CD4-positive, alpha-beta memory T cell (primary cell): ENCODE measurements at places on chromosomes 4 and X.

- DNase-seq: no peak
- no peaks in the 10 kb centered on the region for H3K27me3 ChIP-seq
- no peaks in the 10 kb centered on the region for H3K36me3 ChIP-seq
- H3K4me3 ChIP-seq: no peak overlapping the region
- H3K4me1 ChIP-seq: no peaks in the 10 kb centered on the region
Measured at GRCh38 chr4:91099666-91100065, 972.5 kb downstream of the CCSER1 start.

DNA sequence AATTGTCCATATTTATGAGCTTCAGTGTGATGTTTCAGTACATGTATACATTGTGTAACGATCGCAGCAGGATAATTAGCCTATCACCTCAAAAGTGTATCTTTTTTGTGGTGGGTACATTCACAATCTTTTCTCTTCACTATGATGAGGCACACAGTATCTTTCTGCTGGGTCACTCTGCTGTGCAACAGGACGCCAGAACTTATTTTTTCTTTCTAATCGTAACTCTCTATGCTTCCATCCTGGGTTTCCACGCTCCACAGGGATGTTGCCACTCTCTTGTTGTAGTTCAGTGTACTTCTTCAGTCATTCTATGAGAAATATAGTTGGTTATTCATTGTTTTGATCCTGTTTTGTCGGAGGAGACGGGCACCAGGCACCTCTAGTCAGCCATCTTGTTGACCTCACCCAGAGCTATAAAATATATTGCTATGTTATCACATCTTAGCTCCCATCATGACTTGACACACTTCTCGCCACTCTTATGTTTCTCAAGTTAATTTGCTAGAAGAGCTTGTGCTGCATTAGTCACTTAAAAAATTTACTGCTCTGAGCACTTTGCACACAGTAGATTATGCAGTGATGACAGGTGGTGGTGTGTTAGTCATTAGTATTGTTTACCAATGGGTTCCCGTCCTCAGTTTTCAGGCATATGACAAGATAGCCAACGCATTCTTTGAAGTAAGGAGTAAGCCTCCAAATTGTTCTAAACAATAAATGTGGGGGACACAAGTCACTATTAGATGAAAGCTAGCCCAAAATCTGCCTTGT is 1002.7 kb upstream of the PCDH7 start:
- no peaks in the 10 kb centered on the region for H3K36me3 ChIP-seq
- no peak overlapping the region for H3K4me3 ChIP-seq
- no peak overlapping the region for H3K27ac ChIP-seq
- DNase-seq: no peak

GRCh38 chr4:108861334-108861733 is 98.5 kb upstream of the ETNPPL start:
- H3K27ac ChIP-seq: no peak overlapping the region
- H3K27me3 ChIP-seq: no peaks in the 10 kb centered on the region
- no peak overlapping the region for H3K4me3 ChIP-seq
- no peak for DNase-seq

DNA sequence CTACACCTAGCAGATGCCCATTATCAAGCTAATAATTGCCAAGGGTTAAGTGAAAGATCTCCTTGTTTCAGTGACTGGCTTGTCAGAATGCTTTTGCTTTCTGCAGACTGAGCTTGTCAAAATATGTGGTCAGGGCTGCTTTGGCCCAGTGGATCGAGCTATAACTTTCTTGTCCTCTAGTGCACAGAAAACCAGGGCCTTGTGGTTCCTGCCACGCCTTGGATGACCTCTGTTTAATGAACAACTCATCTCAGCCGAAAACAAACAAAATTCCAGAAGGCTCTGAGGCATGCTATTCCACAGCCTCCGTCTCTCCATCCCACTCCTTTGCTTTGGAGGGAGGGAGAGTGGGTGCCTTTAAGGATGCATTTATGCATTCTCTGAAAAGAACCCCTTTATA is 11.3 kb downstream of the EVC start:
- no peak for DNase-seq
- no peak overlapping the region for H3K27ac ChIP-seq
- H3K4me3 ChIP-seq: no peak overlapping the region
- no peaks in the 10 kb centered on the region for H3K27me3 ChIP-seq
- H3K4me1 ChIP-seq: no peaks in the 10 kb centered on the region
- no peaks in the 10 kb centered on the region for H3K36me3 ChIP-seq

DNA sequence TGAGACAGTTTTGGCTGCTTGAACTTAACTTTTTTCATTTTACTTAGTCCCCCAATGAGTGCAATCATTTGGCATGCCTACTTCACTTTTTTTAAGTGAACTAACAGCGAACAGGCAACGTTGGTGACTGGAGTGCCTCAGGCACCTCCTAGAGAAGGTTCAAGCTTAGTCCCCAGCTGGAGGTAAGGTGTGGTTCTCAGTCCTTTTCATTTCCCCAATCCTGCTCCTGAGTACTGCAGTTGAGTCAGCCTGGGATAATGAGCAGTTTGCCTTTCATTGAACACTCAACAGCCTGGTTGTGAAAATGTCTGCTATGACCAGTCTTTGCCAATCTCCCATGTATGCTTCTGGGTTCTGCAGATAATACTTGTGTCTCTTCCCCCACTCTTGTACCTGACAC is 109.5 kb downstream of the CDKL5 start:
- no peaks in the 10 kb centered on the region for H3K4me1 ChIP-seq
- H3K36me3 ChIP-seq: no peaks in the 10 kb centered on the region
- H3K4me3 ChIP-seq: no peak overlapping the region
- DNase-seq: no peak
- no peak overlapping the region for H3K27ac ChIP-seq

DNA sequence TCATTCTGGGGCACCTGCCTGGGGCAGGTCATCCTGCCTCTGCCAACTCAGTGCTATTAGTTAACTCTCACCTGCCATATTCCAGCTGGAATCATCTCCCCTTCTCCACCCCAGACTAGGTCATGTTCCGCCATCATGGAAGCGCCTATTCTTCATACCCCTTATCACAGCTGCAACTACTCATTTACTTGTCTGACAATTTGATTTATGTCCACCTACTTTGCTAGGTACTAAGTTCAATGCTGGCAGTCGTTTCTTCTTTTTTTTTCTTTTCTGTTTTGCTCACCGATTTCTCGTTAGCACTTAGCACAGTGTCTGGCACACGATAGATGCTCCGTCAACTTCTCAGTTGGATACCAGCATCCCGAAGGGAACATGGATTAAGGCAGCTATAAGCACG is 1.1 kb upstream of the FMR1 start:
- no peaks in the 10 kb centered on the region for H3K36me3 ChIP-seq
- no peaks in the 10 kb centered on the region for H3K27me3 ChIP-seq
- DNase-seq: no peak
- no peak overlapping the region for H3K4me3 ChIP-seq

GRCh38 chr4:55458164-55458563 is 62.4 kb downstream of the TMEM165 start:
- no peaks in the 10 kb centered on the region for H3K4me1 ChIP-seq
- H3K36me3 ChIP-seq: no peaks in the 10 kb centered on the region
- DNase-seq: no peak
- H3K27me3 ChIP-seq: no peaks in the 10 kb centered on the region

GRCh38 chrX:7146703-7147412 is 654 bp upstream of the STS start:
- peak; percentile 24 for DNase-seq
- peak overlapping the region; percentile 65 for H3K27ac ChIP-seq
- peaks cover 16% of the 10 kb centered on the region for H3K4me1 ChIP-seq
- no peaks in the 10 kb centered on the region for H3K27me3 ChIP-seq
- no peaks in the 10 kb centered on the region for H3K36me3 ChIP-seq

- H3K4me3 ChIP-seq: no peak overlapping the region
- no peaks in the 10 kb centered on the region for H3K4me1 ChIP-seq
- H3K27ac ChIP-seq: no peak overlapping the region
- no peaks in the 10 kb centered on the region for H3K27me3 ChIP-seq
Measured at GRCh38 chrX:123188081-123188480, 4.0 kb downstream of the GRIA3 start.

- no peaks in the 10 kb centered on the region for H3K27me3 ChIP-seq
- no peaks in the 10 kb centered on the region for H3K4me1 ChIP-seq
- no peak overlapping the region for H3K4me3 ChIP-seq
- DNase-seq: no peak
- H3K36me3 ChIP-seq: no peaks in the 10 kb centered on the region
Measured at GRCh38 chr4:130859991-130860390, 1764.0 kb downstream of the C4orf33 start.

DNA sequence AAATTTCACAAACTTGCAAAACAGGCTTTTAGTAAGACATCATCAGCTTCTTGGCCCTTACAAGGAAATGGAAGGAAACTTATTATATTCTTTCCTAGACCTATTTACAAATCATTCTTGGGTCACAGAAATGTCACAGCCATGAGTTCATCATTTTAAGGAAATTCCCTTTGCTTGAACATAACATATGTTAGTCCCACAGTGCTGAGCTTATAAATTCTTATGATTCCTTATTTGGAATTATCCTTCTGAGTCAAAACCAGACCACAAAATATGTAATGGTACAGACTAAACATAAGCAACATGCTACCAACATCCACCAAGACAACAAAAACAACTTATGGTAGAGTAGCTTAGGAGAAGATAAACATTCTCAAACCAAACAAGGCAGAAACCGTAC is 236.9 kb upstream of the CTSO start:
- H3K27me3 ChIP-seq: no peaks in the 10 kb centered on the region
- DNase-seq: no peak
- no peaks in the 10 kb centered on the region for H3K4me1 ChIP-seq

GRCh38 chrX:48802089-48802904 is 430 bp downstream of the HDAC6 start:
- no peaks in the 10 kb centered on the region for H3K27me3 ChIP-seq
- peaks cover 7% of the 10 kb centered on the region for H3K36me3 ChIP-seq

DNA sequence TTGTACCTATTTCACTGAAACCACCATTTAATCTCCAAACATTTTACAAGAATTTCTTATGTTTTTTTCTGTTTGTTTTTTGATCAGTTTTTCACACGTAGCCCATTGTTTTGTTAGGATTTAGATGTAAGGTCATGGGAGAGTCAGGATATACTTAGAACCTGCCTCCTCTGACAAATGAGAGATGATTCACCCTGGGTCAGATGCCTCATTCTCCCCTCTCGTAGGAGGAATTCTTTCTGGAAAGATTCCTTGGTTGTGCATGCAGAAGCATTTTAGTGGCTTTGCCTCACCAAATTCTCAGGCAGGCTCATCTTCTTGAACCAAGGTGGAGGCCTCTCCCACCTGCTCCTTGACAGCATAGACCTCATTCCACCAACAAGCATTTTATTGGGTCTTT is 599.3 kb downstream of the SPRY1 start:
- H3K27me3 ChIP-seq: no peaks in the 10 kb centered on the region
- no peak for DNase-seq
- H3K4me1 ChIP-seq: no peaks in the 10 kb centered on the region
- no peak overlapping the region for H3K27ac ChIP-seq
- H3K36me3 ChIP-seq: no peaks in the 10 kb centered on the region

DNA sequence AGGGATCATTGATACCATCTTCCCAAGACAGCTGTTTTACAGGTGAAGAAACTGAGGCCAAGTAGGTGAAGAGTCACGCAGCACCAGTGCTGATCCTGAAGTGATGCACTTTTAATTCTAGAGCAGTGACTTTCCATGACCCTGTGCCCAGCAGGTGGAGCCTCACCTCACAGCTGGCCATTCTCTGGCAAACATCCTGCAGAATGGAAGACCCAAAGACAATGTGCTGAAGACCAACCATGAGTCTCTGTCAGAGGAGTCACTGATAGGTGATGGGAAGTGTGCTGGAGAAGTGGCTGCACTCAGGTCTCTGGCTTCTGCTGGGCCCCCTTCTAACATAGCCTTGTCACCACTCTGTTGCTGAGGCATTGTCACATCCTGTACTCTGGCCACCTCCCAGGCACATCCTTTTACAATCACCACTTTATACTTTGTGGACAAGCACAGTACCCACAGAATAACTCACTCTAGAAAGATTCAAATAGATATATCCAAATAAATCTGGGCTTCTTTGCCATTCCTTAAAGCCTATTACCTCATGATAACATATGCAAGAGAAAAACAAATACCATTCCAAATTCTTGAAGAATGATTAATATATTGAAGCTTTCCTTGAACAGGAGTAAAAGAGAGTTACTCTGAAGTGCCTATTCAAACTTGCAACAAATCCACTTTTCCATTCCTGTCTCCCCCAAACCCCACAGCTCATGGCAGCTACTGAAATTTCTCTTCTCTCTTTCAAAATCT is 64.1 kb upstream of the SCOC start:
- no peak overlapping the region for H3K27ac ChIP-seq
- no peaks in the 10 kb centered on the region for H3K36me3 ChIP-seq
- no peak for DNase-seq
- no peak overlapping the region for H3K4me3 ChIP-seq
- H3K27me3 ChIP-seq: no peaks in the 10 kb centered on the region

DNA sequence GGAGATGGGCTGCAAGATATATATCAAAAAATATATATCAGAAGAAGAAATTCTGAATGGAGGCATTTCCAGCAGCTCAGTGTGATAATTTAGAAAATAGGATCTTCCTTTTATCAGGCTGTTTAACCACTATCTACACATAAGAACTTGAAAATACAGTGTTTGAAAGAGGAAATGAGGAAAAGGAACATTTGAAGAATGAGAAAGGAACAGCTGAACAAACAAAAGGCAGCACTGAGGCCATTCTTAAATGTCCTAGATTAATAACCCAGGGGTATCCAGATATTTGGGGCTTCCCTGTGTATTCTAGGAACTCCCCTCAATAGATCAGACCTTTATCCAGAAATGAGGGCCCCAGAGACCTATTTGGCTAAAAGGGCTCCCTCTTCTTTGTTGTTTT is 4.1 kb downstream of the SLC39A8 start:
- no peaks in the 10 kb centered on the region for H3K27me3 ChIP-seq
- H3K27ac ChIP-seq: no peak overlapping the region
- no peak for DNase-seq
- H3K4me3 ChIP-seq: no peak overlapping the region

- no peak overlapping the region for H3K27ac ChIP-seq
- no peaks in the 10 kb centered on the region for H3K36me3 ChIP-seq
- no peaks in the 10 kb centered on the region for H3K27me3 ChIP-seq
Measured at GRCh38 chr4:70778888-70779422, 57.2 kb downstream of the RUFY3 start.

- H3K36me3 ChIP-seq: no peaks in the 10 kb centered on the region
- H3K27me3 ChIP-seq: no peaks in the 10 kb centered on the region
- no peak overlapping the region for H3K4me3 ChIP-seq
- no peak for DNase-seq
- peaks cover 6% of the 10 kb centered on the region for H3K4me1 ChIP-seq
Measured at GRCh38 chr4:98728871-98729270, 70.5 kb upstream of the TSPAN5 start.

- H3K27ac ChIP-seq: no peak overlapping the region
- H3K27me3 ChIP-seq: no peaks in the 10 kb centered on the region
- H3K4me3 ChIP-seq: no peak overlapping the region
- no peak for DNase-seq
- no peaks in the 10 kb centered on the region for H3K36me3 ChIP-seq
- peaks cover 5% of the 10 kb centered on the region for H3K4me1 ChIP-seq
Measured at GRCh38 chr4:173436149-173436579, 37.2 kb upstream of the SCRG1 start.

GRCh38 chr4:7837597-7838135 is 102.0 kb downstream of the AFAP1 start:
- no peaks in the 10 kb centered on the region for H3K4me1 ChIP-seq
- no peak for DNase-seq
